ENCODE measurements at places on chromosomes 1 and 21. TPM values are rescaled to one million over a fixed set of nuclear protein-coding genes. Genes with fewer than 3 reads are reported as not detected.

Gene GNAT2
- total RNA-seq: not detected

Gene TGFB2
- total RNA-seq: not detected

Gene KCND3
- total RNA-seq: not detected

Gene LRRC42
- total RNA-seq: 19.1 TPM

Gene RPE65
- not detected for total RNA-seq

Gene ST7L
- 13.5 TPM for total RNA-seq

Gene AMIGO1
- total RNA-seq: 7.0 TPM
